ENCODE measurements at places on chromosomes 2 and 18.

GRCh38 chr2:238169048-238169707 is 10.4 kb downstream of the ERFE start:
- no peak for DNase-seq

- no peak for DNase-seq
Observed at GRCh38 chr18:2325308-2325849, 245.9 kb downstream of the METTL4 start.

GRCh38 chr2:155722290-155722689 is 610.2 kb downstream of the NR4A2 start:
- DNase-seq = no peak

DNA sequence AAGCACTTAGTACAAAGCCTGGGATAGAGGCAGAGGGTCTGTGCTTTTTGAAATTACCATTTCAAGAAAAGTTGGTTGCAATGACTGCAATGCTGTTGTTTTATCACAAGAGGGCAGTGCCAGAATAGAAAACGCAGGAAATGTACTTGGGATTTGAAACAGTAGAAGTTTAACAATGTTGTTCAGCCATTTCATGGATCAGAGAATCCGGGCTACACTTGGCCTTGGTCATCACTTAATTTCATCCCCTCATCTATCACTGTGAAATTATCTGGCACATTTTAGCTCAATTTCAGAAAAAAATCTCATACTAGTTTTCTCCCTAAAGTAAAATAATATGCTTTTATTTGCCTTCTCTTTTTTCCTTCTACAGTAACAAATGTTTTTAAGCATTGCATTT is 70.8 kb downstream of the RAPGEF4 start:
- no peak for DNase-seq

- DNase-seq = no peak
Observed at GRCh38 chr2:42916324-42916723, 123.9 kb upstream of the HAAO start.

GRCh38 chr2:223772363-223772762 is 65.0 kb downstream of the AP1S3 start:
- DNase-seq = no peak

- no peak for DNase-seq
Observed at GRCh38 chr18:43882358-43883055, 605.2 kb upstream of the SYT4 start.

DNA sequence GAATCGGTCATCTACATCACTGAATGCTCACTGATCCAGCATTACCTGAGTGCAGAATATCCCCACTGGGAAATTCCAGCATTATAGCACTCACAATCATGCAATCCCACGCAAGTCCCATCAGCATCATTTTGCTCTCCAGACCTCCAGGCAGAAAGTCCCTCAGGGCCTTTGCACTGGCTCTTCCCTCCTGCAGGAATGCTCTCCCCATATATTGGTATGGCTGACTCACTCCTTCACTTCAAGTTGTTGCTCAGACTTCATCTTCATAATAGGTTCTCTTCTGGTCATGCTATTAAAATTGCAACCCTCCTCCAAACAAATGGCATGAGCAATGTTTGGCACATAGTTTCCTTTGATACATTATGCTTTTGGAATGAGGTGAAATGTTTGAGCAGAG is 64.7 kb upstream of the CELF4 start:
- no peak for DNase-seq

GRCh38 chr18:34752056-34752455 is 42.0 kb downstream of the DTNA start:
- DNase-seq = no peak

DNA sequence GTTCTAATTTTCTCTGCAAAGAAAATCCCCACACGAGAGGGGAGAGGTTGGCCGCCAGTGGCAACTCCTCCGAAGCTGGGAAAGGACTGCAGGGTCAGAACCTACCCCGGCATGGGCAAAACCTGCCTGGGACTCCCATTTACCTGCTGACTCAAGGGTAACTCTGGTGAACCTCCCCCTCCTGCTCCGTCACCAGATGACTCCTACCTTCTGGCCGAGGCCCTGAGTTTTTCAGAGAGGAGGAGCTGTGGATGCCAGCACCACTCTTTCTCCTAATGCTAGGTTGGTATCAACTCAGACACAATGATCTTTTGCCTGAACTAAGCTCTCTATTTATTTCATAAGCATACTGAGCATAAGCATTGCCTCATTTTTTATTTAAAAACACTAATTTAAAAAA is 96.6 kb downstream of the ALPK2 start:
- no peak for DNase-seq

DNA sequence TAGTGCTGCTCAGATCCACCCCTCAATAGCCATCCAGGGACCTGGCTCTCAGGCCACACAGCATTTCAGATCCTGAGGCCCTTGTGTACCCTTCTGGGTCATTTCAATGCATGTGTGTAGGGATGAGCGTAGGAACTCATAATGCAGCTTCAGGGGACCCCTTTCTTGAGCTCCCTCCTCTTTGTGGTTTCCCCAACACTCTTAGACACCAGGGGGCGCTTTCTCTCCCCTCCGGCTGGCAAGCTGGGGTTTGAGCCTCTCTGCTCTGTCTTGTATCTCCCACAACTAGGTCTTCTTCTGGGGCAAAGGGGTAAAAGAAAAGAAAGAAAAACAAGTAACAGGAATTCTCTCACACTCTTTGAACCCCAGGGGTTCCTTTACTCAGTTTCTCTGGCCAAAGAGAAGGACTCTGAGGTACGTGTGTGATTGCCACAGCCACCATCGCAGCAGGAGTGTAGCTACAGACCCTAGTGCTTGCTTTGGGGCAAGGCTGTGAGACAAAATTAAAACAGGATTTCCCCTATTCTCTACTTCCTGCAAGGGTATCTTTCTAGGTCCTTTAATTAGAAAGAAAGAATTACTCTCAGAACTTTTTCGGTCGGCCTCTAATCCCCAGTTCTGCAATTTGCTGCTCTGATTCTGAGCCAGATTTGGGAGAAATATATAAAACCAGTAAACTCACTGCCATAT is 38.0 kb downstream of the CABYR start:
- peak; percentile 73 for DNase-seq

- no peak for DNase-seq
Observed at GRCh38 chr2:17052001-17052400, 386.4 kb upstream of the CYRIA start.

DNA sequence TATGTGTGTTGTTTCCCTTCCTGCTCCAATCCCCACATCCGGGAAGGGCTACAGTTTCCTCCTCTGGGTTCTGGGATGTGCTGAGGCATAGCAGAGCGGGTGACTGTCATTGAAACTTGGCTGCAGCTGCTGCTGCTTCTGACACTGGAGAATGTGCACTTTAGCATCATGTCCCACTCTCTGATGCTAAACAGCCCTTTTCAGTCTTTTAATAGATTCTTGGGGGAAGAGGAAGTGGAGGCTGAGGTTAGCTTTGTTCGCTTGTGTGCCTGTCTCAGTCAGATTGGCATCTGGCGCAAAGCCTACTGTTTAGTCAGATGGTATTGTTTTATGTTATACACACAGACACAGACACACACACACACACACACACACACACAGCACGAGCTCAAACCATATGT is 136.5 kb upstream of the RND3 start:
- no peak for DNase-seq

GRCh38 chr2:28398101-28398834 is 5.6 kb downstream of the FOSL2 start:
- no peak for DNase-seq

GRCh38 chr2:75707901-75708300 is 2.8 kb downstream of the GCFC2 start:
- no peak for DNase-seq

- no peak for DNase-seq
Observed at GRCh38 chr2:59566739-59567138, 986.7 kb downstream of the BCL11A start.

- DNase-seq = peak; percentile 18
Observed at GRCh38 chr2:101741775-101742520, 44.4 kb downstream of the MAP4K4 start.

All from endothelial cell (in vitro differentiated cells).